GM04504 (cell line): ENCODE measurements at places on chromosomes 7 and 10.

DNA sequence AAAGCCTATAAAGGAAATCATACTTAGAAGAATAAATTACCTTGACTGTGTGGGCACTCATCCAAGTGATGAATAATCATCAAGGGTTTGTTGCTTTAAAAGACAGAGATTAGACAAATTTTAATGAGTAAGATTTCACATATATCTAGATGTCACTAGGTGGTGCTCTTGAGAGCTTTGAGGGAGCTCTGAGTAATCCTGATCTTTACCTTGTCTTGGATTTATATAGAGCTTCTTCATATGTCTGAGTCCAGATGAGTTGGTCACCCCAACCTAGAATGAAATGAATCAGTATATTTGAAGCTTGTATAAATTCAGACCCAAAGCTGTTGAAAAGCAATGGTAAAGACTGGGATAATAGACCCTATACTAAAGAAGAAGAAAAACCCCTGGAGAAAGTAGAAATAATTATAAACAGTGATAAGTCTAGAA, 3.7 kb downstream of the AGR2 start:
- DNase-seq = peak; percentile 30

DNA sequence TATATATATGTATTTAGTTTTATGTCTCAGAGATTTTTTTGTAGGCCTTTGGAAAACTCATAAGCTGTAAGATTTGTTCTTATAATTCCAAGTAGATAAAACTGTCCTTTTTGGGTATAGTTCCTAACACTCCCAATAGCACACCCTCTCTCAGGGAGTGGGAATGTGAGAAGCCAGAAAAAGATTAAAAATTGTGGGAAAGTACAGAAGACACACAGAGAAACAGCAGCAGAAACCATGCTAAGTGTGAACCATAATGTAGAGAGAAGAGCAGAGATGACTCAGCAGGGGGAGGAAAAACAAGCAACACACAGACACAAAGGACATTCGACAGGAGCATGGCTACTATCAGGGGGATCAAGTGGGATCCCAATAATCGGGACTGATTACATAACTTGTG, 401.6 kb downstream of the MAGI2 start:
- DNase-seq = no peak

DNA sequence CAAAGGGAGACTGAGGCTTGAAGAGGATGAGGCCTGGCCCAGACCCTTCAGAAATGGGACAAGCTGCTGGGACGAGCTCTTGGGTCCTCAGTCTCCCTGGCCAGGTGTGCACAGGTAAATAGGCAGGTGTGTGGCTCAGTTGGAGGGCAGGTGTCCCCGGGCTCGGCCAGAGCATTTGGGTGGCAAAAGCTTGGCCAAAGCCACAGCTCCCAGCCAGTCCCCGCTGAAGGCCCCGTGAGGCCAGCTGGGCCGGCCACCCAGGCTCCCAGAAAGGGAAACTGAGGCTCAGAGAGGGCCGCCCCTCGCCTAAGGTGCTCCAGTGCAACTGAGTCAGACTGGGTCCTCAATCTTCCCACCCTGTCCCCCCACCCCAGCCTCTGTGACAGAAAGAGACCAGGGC, 37.3 kb downstream of the MICALL2 start:
- no peak for DNase-seq

- DNase-seq = no peak
These were observed 29.5 kb downstream of the BAG3 start for GRCh38 chr10:119680650-119681081.

GRCh38 chr10:94003488-94003887, 9.8 kb downstream of the PLCE1 start:
- DNase-seq = no peak

DNA sequence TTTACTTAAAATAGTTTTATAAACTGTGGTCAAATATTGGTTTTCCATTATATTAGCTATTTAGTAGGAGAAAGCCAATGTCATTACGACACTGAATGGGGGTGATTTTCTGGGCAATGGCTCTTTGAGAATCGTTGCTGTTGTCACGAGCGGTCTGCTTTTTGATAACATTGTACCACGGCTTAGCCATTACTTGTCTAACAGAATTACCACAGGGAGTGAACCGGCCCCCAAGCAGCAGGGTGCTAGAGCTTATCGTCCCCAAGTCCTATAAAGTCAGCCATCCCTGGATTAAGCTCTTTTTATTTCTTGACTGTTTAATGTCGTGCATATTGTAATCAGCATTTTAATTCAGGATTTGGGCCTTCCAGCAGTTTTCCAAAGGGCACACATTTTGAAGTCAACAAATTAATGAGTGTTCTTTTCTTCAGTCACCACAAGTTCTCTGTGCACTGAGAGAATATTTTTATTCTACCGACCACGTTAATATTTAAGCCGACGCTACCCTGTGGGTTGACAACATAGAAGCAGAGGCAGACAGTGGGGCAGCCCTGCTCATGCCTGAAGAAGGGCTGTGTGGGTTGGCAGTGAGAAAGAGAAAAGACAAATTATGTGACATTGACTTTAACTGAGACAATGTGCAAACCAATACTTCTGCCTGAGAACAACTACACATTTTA, 125.8 kb downstream of the ICA1 start:
- DNase-seq = no peak

DNA sequence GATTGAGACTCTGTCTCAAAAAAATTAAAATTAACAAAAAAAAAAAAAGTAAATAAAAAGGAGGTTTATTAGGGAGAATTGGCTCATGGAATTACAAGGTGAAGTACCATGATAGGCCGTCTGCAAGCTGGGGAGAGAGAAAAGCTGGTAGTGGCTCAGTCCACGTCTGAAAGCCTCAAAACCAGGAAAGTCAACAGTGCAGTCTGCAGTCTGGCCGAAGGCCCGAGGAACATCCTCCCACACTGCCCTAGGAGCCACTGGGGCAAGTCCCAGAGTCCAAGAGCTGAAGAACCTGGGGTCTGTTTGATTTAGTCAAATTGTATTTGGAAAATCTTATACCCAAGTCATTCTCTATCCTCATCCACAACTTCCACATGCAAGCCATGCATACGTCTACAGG, 59.0 kb upstream of the RAB18 start:
- DNase-seq = no peak

GRCh38 chr10:123007558-123008354, 839 bp downstream of the IKZF5 start:
- no peak for DNase-seq

DNA sequence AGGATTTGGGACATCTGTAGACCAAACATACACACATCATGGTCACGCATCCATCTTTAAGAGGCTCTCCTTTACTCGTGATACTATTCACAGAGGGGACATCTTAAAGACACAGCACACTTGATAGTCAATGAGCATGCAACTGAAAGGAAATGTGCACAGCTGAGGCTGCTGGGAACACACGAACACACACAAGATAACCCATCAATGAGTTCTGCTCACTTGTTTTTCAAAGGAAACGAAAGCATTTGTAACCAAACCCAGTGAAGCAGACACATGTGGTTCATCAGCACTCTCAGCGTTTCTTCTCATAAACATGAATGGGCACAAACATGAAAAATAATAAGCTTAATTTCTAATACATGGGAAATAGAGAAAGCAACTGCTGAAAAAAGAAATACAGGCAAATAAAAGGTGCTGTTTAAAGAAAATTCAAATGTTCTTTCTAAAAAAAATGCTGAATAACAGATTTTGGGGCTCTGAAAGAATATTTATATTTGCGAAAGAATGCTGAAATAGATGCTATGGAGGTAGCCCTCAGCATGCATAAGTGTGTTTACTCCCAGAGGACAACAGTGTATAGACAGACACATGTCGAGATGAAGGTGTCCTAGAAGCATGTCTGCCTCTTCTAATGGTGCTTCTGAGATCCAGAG, 59.7 kb upstream of the LAMB4 start:
- DNase-seq = no peak

GRCh38 chr7:4282434-4283223, 399.5 kb upstream of the FOXK1 start:
- no peak for DNase-seq

DNA sequence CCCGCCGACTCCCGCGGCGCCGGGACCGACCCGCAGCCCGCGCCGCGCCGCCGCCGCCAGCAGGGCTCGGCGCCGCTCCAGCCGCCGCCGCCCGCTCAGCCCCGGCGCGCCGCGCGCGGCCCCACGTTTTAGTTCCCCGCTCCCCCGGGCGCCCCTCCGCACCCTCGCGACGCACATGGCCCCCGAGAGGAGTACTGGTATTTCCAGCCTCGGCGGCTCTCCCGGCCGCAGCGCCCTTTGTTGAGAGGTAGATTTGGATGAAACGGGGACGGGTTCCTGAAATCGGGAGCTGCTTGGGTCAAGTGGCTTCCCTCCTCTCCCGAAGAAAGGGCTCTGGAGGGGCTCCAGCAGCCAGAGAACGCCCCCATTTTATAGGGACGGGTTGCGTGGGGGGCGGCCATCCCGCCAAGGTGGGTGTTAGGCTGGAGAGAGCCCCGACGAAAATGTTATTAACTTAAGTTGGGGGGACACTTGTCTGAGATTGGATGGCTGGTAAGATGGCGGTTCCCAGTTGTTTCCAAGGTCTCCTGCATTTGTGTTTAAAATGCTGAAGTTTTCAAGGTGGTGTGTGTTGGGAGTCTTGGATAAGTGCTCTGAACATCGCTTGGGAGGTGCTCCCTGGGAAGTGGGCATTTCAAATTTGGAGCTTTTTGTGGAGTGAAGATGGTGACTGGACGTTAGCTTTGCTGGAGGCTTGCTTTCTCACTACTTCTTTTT, 1.2 kb downstream of the BMI1 start:
- DNase-seq = no peak

DNA sequence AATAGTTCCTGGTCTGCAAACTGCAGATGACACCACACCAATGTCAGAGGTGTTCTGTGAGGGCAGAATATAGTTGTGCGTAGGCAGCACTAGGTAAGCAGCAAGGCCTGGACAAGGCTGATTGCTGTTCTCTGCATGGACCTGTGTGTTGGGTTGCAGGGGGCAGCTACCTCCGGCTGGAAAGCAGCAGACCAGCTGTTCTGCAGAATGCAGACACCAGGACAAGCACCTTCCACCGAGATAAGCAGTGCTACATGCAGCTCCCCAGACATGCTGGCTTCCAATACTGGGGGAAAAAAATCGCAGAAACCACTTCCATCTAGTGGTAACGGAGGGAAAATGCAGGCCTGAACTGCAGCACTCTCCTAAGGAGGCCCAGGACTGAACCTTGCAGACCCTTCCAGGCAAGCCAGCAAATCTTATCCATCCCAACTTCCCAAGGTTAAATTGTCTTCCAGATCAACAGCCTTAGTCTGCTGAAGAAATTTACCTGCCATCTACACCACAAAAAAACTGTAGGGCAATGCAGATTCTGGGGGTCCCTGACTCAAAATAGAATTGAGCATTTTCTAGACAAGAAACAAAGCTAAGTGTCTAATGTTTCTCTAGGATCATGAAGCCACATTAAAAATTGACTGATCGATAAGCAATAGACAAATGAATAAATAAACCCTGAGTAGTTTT, 50.5 kb upstream of the COBL start:
- peak; percentile 2 for DNase-seq

- no peak for DNase-seq
These were observed 172.4 kb downstream of the CDCA7L start for GRCh38 chr7:21773326-21773725.

GRCh38 chr10:89207181-89207800, at the start of gene CH25H:
Gene CH25H (minus strand): TSS chr10:89207317. CDS start chr10:89207292, 25 bp downstream.
- peak; percentile 65 for DNase-seq

DNA sequence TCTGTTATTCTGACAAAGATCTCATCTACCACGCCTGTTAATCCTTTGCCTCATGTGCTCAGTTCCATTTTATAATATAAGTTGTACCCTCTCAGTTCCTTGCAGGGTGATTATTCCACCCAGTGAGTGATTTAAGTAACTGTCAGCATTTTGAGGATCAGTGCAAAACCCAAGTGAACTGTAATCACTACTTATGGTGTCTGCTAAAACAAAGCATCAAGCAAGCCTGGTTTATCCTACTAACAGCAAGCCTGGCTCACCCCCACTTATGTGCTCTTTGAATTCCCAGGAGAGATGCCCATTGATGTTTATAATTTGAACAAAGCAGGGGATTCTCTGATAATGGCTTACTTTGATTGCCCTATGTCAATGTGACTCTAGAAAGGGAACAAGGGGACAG, 186.8 kb upstream of the LRGUK start:
- DNase-seq = no peak

DNA sequence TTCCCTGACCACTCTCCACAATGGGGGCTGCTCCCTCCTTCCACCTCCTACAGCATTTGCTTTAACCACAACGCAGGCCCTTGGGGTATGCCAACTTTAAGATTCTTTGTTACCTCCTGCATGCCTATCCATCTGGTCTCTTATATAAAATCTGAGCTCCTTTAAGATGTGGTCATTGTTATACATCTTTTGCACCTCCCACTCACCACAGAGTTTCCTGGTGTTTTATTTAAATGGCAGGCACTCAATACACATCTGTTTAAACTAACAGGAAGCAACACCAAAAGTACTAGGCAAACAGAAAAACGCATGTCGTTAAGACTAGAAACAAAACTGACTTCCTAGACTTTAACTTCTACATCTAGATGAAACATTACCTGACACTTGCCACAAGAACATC, 36.3 kb downstream of the SLC25A13 start:
- DNase-seq = no peak

DNA sequence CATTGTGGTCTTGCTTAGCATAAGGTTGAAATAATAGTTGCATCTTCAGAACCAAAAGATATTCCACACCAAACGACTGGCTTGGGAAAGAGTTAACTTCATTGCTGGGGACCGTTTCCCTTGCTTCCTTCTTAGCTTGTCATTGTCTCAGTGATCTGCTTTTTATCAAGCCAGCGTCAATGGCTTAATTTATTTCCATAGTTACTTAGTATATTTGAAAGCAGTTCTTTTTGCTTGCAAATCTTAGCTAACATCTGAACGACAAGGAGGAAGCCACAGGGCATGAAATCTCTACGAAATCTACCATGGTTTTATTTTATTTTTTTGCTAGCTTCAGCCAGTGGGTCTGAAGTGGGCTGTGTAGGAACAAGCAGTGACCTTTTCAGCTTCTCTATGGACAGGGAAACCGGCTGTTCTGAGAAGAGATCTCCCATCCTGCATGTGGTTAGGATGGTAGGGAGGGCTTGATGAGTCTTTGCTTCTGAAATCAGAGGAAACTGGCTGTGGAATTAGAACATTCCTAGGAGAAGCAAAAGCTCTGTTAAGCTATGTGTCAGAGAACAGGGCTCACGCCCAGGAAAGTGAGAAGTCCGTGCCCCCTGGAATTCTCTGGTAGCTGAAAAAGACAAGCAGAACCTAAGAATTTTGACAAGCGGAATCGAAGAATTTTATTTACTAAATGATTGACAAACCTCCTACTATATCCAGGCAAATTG, 8.0 kb downstream of the SLC18A2 start:
- no peak for DNase-seq

GRCh38 chr10:72027498-72027897, 60.9 kb downstream of the SPOCK2 start:
- no peak for DNase-seq
